Eye (tissue), 1 donor: ENCODE measurements at places on chromosomes 11 and 22.

GRCh38 chr11:9047964-9048523 lies 43.4 kb downstream of the SCUBE2 start:
- peak; percentile 78 for DNase-seq

- DNase-seq, result no peak
Observed at GRCh38 chr11:101262258-101262657, 132.6 kb upstream of the PGR start.

DNA sequence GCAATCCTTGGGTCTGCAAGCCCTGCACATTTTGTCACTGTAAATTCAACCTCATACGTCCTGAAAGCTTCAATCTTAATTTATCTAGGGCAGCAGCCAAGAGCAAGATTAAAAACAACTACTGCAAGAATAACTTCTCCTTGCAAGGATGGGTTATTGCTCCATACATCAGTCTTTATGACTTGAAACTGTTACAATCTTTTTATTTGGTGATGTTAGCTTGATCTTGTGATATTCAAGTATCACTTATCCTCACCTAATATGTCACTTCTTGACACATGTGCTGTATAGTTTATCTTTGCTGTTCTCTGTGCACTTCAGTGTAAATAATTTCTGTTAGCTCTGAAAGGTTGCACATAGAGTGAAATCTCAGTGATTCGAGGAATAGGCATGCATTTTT lies 14.7 kb upstream of the APLP2 start:
- DNase-seq, result no peak

- no peak for DNase-seq
Observed at GRCh38 chr11:23087407-23087806, 227.1 kb upstream of the CCDC179 start.

GRCh38 chr11:46393231-46393616 lies 1.6 kb upstream of the CHRM4 start:
- no peak for DNase-seq

DNA sequence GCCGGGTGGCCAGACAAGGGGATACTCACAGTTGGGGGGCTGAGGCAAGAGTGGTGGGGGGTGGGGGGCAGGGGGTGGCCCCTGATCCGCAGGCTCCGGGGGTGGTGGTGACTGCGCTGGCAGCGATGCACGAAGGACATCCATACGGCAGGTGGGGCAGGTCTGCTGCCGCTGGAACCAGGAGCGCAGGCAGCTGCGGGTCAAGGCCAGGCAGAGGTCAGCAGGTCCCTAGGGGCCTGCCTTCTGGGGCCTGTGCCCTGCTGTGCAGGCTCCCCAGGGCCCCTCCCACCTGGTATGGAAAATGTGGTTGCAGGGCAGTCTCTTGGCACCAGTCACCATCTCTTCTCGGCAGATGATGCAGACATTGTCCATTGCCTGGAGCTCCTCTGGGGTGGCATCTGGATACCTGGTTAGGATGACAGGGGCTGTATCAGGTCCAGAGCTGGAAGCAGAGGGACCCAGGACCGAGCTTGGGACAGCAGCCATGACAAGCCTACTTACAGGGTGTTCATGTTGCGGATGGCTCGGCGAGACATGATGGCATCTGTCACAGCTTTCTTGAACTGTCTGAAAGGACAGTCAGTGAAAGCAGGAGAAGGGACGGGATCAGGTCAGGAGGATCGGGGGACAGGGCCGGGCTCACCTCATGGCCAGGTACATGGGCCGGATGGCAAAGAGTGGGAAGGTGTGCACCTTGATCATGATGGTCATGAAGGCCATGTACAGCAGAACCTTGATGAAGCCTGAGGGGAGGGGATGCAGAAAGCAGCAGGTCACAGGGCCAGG lies 3.5 kb downstream of the SYVN1 start:
- DNase-seq, result no peak

- DNase-seq, result no peak
Observed at GRCh38 chr11:110081462-110082376, 11.5 kb upstream of the ZC3H12C start.

GRCh38 chr11:62755086-62755615 lies 1.2 kb upstream of the ZBTB3 start:
- no peak for DNase-seq

GRCh38 chr11:40290171-40290631 lies 1169.3 kb downstream of the LRRC4C start:
- no peak for DNase-seq

DNA sequence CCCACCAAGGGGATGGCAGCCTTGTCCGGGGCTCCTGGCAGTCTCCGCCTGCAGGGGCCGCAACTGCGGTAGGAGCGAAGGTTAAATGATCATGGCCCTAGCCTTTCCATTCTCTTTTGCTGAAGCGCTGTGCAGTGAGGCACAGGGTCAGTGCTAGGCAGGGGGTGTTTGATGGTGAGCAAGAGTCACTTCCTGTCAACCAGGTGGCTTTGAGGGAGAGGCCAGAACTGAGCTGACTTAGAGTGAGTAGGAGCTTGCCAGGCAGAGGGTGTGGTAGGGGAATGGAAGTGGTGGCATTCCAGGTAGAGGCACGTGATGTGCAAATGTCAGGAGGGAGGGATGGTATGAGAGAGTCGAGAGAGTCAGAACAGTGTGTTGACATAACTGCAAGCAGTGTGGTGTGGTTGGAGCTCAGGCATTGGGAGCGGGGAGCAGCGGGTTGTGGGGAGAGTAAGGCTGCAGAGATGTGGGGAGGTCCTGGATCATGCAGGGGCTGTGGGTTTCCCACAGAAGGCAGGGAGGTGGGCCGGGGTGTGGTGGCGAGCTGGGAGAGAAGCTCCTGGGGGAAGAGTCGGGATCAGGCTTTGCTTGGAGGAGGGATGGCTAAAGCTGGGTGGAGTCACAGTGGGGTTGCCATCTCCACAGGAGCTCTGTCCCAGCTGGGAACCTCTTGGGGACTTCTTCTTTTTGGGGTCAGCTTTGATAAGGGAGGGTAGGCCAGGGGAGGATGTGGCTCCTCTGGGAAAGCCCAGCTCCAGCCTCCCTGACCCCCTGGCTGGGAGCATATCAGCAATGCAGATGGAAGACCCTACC lies 33.3 kb downstream of the AMPD3 start:
- DNase-seq, result no peak

- DNase-seq, result peak; percentile 65
Observed at GRCh38 chr11:20355221-20356219, 8.0 kb upstream of the HTATIP2 start.

DNA sequence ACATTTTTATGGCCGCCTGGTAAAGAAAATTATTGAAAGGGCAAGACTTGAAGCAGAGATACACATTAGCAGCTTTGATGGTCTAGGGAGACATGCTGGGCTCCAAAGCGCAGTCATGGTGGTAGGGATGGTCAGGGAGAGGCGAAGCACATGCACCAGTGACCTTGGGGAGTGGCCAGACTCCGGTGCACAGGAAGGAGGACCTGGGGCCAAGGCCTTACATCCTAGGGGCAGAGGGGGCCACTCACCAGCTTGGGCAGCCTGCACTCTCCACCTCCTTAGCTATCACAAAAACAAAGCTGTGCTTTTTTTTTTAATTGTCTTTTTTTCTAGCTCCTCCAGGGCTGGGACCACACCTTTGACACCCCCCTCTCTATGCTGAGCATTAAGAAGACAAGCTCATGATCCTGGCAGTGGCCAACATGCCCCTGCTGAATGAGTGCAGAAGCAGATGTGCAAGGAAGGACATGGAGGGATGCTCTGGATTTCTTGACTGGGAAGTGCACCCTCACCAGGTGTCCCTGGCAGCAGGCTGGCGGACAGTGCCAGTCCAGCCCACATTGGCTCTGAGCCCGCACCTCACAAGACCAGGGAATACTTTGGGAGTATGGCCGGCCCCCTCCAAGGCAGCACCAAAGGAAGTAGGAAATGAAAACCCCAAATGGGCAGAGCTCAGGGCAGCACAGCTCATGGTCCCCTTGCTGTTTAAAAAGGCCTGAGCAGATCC lies 619.9 kb downstream of the TBC1D22A start:
- no peak for DNase-seq

- peak; percentile 47 for DNase-seq
Observed at GRCh38 chr11:132220474-132220873, 850.1 kb downstream of the NTM start.

DNA sequence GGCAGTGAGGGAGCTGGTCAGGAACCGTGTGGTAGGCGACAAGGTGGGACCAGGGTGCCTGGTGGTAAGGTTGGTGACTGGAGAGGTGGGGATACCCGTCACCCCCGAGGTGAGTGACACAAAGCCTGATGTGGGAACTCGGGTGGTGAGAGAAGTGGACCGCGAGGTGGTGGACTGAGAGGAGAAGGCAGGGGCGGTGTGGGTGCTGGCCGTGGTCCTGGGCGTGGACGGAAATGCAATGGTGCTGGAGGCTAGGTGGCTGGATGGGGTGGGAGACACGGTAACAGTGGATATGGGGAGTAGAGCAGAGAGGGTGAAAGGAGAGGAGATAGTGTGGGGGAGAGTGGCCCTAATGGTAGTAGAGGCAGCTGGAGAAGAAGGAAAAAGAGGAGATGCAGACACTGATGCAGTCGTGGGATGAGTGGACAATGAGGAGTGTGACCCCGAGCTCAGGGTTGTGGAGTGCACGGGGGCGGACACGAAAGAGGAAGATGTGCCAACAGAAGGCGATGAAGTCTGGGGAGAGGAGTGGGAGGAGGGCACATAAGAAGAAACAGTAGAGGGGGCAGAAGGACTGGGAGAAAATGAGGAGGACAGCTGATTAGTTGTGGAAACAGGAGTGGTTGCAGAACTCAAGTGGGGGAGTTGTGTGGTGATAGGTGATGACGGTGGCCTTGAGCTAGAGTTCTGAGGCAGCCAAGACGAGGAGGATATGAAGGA lies 20.5 kb downstream of the MUC6 start:
- DNase-seq, result no peak

DNA sequence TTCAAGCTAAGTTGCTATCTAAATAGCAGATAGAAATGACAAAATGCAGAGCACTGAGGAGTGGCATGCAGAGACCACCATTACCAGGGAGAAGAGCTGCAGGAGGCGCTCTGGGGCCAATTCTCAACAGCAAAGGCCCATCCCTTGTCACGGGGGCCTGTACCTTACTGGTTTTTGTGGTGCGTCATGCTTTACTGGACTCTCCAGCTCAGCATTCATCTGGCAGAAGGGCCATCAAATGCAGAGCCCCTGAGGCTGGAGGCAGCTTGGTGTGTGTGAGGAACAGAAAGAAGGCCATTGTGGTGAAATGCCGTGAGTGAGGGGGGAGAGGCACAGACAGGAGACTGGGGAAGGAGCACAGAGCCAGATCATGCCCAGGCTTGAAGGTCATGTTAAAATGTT lies 56.5 kb upstream of the NAV2 start:
- DNase-seq, result no peak

DNA sequence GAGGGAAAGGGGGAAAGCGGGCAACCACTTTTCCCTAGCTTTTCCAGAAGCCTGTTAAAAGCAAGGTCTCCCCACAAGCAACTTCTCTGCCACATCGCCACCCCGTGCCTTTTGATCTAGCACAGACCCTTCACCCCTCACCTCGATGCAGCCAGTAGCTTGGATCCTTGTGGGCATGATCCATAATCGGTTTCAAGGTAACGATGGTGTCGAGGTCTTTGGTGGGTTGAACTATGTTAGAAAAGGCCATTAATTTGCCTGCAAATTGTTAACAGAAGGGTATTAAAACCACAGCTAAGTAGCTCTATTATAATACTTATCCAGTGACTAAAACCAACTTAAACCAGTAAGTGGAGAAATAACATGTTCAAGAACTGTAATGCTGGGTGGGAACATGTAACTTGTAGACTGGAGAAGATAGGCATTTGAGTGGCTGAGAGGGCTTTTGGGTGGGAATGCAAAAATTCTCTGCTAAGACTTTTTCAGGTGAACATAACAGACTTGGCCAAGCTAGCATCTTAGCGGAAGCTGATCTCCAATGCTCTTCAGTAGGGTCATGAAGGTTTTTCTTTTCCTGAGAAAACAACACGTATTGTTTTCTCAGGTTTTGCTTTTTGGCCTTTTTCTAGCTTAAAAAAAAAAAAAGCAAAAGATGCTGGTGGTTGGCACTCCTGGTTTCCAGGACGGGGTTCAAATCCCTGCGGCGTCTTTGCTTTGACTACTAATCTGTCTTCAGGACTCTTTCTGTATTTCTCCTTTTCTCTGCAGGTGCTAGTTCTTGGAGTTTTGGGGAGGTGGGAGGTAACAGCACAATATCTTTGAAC lies 6.8 kb downstream of the MALAT1 start:
- DNase-seq, result peak; percentile 71

- DNase-seq, result peak; percentile 72
Observed at GRCh38 chr11:133966921-133967598, 10.3 kb upstream of the IGSF9B start.

DNA sequence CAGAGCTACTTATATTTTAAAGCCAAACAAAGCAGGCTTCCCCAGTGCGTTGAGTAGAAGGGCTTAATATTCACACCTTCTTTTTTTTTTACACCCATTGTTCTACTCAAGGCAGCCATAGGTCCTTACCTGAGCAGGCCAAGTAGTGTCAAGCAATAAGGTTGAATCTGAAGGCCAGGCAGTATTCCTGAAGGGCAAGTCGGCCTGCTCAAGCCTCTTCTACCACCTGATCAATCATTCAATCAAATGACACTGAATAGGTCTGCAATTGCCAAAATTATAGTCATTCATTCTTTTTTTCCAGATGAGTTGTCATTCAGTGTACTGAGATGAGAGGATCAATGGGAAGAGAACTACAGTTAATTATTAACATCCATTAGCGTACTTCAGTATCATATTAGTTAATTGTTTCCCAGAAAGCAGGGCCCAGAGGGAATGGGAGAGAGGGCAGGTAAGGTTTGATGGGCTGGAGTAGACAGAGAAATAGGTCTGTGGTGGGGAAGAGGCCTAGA lies 11.9 kb upstream of the PPP2R1B start:
- no peak for DNase-seq

GRCh38 chr11:70048279-70049024 lies 29.7 kb upstream of the ANO1 start:
- DNase-seq, result no peak

DNA sequence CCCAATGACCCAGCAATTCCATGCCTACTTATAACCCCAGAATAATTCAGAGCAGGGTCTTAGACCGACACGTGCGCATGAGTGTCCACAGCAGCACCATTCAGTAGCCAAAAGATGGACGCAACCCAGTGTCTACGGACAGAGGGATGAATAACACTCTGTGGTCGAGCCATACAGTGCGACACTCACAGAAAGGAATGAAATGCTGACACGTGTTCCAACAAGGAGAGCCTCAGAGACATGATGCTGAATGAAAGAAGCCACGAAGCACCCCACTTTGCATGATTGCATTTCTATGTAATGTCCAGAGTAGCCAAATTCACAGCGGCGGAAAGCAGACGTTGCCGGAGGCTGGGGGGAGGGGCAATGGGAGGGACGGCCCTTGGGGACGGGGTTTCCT lies 134.4 kb downstream of the CTTN start:
- no peak for DNase-seq

- DNase-seq, result peak; percentile 24
Observed at GRCh38 chr11:70672991-70673653, 274.8 kb downstream of the CTTN start.
